ENCODE measurements at places on chromosomes 4 and X. TPM values are rescaled to one million over a fixed set of nuclear protein-coding genes. Genes with fewer than 3 reads are reported as not detected.

LRIT3 gene
- 0.21 TPM for total RNA-seq

F8A1 gene
- 26.8 TPM for total RNA-seq

PPP4R3C gene
- not detected for total RNA-seq

SORCS2 gene
- total RNA-seq, result 1.8 TPM

TRPC5OS gene
- not detected for total RNA-seq

Data from H1 (cell line).